Activated CD4-positive, alpha-beta T cell treated with anti-CD3 and anti-CD28 coated beads, Interleukin-2, amount 50 U/mL, for 48 hours (primary cell): ENCODE measurements at places on chromosomes 12 and 14.

DNA sequence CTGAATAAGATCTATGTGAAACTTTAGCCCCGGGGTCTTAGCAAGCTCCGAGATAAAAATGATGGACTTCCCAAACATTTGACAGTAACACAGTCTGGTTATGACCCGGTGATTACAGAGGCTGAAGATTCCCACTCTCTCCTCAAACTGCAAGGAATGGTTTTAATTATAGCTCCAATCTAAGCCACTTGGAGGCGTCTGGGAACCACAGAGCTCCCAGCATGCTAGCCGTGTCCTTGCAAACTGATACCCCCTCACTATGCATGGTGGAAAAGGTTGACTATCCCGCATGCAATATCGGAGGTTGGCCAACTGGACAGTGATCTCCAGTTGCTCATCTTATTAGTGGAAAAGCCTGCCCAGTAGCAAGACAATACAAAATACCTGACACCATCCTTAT, 76.5 kb upstream of the GRIN2B start:
- no peak for DNase-seq

GRCh38 chr12:75047885-75048525, 161.6 kb downstream of the KCNC2 start:
- DNase-seq = no peak

DNA sequence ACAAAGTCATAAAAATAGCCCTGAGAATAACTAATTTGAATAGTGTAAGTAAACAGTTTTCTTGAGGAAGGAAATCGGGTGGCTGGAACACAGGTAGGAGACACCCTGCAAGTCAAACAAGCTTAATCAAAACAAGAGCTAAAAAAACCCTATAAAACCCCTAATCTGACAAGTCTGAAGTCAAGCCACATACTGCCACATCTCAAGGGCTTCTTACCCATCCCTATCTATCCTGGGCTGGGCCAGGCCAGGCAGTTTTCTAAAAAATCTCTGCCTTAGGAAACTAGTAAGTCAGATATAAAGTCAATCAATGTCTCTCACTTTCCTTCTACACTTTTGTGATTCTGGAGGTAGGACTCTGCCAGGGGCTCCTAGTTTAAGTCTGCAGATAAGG, 15.3 kb downstream of the UBE2N start:
- no peak for DNase-seq

- DNase-seq = no peak
Measured at GRCh38 chr12:40561395-40561966, 130.8 kb upstream of the CNTN1 start.

DNA sequence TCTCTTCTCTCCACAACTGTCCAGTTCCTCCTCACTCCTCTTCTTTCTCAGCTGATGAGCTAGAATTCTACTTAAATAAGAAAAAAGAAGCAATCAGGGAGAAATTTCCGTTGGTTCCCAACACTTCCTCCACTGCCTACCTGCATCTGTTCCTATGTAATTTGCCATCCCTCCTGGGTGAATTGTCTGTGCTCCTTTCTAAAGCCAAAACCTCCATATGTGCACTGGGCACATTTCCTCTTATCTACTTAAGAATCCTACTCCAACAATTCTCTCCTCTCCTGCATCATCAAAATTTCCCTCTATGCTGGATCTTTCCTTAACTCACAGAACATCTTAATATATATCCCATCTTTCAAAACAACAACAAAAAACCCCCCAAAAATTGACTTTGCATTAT, 35.2 kb downstream of the GPR65 start:
- DNase-seq = no peak

GRCh38 chr14:85516239-85517113, 13.5 kb upstream of the FLRT2 start:
- no peak for DNase-seq

GRCh38 chr12:89552376-89552775, 26.5 kb upstream of the POC1B start:
- no peak for DNase-seq

DNA sequence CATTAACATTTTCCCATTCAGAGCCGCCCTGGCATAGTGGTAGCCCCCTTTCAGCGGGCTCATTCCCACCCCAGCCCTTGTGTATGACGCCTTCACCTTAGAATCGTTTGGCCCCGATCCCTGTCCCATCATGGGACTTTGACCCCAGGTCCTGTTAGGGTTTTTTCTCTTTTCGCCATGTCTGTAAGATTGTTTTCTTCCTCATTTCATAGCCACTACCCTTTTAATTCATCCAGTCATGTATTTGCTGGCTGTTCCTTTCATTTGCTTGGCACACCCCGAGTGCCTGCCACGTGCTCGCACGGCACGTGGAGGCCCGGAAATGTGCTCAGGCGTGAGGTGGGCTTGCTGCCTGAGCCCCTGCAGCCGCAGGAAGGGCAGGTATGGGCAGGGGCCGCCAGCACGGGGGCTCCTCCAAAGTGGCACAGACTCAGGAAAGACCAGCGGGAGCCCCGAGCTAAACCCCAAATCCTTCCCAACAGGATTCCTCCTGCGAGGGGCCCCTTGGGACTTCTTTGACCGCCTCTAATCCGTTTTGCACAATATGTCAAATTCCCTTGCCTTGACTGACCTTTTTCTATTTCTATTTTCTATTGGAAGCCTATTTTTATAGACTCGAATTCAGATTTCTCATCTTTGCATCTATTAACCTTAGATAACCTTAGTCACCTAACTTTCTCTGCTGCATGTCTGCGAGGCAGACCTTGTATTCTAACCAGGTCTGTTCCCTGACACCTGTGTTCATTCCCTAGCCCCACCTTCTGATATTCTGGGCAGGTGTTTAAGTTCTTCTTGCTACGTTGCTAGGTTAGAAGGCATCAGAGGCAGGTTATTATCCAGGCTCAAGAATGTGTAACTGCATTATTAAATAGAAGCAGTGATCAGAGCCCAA, 114.8 kb downstream of the EML1 start:
- DNase-seq = no peak

DNA sequence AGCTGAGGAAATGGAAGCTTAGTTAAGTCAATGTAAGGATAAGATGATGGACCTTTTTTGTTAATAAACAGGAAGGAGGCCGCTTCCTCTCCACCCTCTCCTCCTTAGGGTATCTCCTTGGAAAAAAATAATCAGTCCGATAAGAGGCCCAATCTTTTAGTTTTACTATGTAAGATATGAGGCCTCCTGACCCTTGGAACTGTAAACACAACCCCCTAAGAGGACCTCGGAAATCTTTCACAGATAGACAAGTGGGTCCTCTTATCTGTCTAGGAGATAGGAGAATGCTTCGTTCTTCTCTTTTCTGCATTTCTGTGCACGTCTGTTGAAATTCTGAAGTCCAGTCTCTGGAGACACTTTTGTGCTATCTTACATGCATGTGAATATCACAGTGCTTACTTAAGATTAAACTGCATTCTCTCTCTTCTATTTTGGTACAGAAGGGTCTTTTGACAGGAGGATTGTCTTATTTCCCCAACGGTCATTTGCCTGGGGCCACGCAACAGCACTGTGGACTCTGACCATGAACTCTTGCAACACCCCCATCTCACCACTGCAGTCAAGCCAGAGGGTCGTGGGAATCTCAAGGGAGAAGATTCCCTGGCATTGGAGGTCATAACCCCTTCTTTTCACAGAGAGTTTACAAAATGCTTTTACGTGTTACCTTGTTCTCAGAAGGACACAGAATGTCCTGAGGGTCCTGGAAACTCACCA, 313.0 kb upstream of the RTL1 start:
- no peak for DNase-seq

GRCh38 chr12:27052176-27052575, 29.8 kb downstream of the MED21 start:
- DNase-seq = no peak

DNA sequence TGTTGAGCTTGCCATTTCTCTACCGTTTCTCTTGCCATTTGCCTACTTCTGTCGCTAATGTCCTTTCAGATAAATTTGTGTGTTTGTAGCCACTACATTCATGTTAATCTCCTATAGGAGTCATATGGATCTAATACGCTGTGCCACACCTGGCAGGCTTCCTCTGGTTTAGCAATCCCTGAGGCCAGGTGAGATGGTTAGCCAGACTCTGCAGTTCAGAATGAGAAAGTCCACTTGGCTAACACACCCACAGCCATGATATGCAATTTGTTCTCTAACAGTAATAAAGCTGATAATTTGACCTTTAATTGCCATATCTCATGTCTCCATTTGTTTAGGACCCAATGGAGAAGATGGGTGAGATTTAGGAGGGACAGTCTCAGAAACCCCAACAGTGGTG, 1261.6 kb upstream of the TMEM132C start:
- DNase-seq = no peak

DNA sequence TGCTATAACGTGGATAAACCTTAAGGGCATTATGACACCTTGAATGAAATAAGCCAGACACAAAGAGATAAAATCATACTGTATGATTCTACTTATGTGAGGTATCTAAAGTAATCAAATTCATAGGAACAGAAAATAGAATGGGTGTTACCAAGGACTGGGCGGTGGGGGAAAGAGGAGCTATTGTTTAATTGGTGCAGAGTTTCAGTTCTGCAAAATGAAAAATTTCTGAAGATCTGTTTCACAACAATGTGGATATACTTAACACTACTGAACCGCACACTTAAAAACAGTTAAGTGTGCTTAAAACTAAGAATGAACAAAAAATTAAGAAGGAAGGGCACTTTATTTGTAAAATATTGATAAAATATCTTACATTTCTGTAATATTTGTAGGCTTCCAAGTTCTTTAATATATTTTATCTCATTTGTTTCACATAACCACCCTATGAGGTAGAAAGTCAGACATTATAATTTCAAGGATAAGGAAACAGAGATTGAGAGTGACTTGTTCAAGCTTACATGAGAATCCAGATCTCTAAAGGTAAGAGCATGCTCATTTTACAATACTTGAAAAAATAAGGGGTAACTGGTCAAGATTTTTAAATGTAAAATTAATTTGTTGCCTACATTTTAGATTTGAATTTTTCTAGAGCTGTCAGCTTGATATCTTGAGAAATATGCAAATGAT, 14.9 kb downstream of the LTA4H start:
- DNase-seq = no peak

DNA sequence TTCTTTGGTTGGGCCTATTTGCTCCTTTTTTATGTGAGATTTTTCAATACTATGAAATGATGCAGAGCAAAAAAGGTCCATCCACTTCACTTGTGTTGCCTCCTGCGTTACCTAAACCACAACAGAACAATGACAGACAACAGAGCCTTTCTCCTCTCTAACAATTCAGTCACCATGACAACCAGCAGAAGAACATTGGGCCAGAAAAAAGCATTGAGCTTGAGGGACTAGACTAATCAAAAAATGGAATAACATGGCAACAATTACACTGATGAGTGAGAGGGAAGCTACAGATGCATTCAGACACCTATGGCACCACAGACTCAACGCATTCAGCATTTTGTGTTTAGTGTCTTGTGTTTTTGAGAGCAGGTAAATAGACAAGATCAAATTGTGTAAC, 44.6 kb upstream of the PTCSC3 start:
- DNase-seq = no peak

DNA sequence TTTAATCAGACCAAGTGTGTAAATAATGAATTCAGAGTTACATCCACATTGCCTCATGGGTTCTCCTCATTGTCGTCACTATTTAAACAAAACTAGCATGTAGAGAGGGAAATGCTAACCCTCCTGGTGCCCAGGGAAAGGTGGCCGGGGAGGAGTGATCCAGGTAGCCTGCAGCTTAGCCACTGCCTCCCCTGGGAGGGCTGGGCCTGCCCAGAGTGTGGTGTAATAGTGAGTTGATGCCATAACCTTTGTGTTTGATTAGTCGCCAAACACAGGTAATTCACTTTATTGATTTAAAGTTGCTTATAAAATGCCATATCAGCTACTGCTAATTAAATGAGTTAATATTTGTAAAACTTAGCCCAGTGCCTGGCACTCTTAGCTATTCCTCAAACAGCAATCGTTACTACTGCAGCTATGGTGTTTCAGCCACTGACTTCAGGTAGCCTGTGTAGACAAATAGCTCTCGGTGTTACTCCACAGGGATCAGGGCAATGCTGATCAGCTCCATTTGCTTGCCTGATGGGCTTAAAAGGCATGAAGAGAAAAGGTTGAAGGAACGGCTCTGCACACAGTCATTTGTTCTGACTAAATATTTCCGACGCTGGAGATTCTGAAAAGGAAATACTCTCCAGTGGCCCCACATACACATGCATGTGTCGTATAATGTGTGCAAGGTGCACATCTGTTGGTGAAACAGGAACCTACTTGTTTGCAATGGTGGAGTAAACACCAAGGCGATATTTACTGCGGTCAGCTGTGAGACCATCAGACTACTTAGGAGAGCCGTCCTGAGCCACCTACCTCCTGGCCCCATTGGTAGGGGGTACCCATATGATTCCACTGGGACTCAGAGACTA, 45.7 kb upstream of the PRMT8 start:
- no peak for DNase-seq

GRCh38 chr12:104681012-104681690, 224.4 kb downstream of the CHST11 start:
- DNase-seq = no peak

DNA sequence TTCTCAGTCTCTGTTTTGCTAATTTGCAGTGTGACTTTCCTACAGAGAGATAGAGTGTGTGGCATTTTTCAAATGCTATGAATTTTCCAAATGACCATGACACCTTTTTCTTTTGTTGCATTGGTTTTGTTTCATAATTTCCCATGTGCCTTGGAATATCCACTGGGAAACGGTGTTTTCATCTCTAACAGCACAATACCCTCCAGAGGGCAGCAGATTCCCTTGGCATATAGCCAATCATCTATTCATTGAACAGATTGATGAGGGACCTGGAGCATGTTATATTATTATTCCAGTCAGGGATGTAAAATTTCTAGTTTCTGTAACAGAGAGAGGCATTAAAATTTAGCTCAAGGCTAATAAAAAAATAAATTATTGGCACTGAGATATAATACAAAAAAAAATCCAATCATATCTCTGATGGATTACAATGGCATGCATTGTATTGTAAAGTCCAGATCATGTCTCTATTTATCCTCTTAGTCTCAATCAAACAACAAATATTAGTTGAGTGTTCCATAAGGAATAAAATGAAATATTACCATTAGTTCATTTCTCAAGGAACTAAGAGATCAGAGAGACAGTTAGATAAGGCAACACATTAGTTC, 29.6 kb upstream of the NTN4 start:
- no peak for DNase-seq

DNA sequence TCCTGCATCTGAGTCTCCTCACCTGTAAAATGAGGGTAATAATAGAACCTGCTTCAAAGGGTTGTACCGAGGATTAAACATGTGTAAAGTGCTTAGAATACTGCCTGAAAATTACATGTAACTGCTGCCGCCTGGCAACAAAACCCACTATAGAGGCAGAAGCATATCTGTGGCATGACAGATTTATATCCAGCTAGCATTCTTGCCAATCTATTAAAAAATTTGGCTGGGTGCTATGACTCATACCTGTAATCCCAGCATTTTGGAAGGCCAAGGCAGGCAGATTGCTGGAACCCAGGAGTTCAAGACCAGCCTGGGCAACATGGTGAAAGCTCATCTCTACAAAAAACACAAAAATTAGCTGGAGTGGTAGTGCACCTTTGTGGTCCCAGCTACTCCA, 16.4 kb upstream of the KSR2 start:
- DNase-seq = no peak
